ENCODE measurements at places on chromosomes 5 and 9. TPM values are rescaled to one million over a fixed set of nuclear protein-coding genes. Genes with fewer than 3 reads are reported as not detected.

PRRX2 gene
- not detected for total RNA-seq

DELE1 gene
- total RNA-seq, result 124 TPM

GRCh38 chr9:115213818-115214334, 95.9 kb upstream of the TNC start:
- no peaks in the 10 kb centered on the region for H3K27me3 ChIP-seq
- H3K4me3 ChIP-seq, result no peak overlapping the region
- no peaks in the 10 kb centered on the region for H3K36me3 ChIP-seq
- peaks cover 21% of the 10 kb centered on the region for H3K4me1 ChIP-seq
- H3K27ac ChIP-seq, result no peak overlapping the region
- DNase-seq, result no peak

DNA sequence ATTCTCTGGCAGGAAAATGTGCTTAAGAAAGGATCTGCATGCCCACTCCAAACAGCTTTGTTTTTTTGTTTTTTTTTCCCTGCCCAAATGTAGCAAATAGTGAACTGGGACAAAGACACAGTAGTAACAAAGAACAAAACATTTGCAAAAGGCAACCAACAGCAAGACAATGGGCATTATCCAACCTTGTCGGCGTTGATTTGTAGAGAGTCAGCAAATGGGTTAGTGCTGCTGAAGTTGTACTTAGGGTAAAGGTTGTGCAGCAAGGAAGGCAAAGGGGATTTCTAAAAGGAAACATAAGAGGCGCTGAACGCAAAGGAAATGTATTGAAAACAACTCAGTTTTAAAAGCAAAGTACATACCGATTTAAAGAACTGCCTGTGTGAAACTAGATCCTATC, 136.2 kb downstream of the MPDZ start:
- no peak for DNase-seq
- H3K4me1 ChIP-seq, result no peaks in the 10 kb centered on the region
- no peak overlapping the region for H3K4me3 ChIP-seq
- H3K27me3 ChIP-seq, result no peaks in the 10 kb centered on the region
- H3K27ac ChIP-seq, result no peak overlapping the region

Data from Karpas-422 (cell line).